Nephron progenitor cell (in vitro differentiated cells): ENCODE measurements at places on chromosomes 13 and 19.

DNA sequence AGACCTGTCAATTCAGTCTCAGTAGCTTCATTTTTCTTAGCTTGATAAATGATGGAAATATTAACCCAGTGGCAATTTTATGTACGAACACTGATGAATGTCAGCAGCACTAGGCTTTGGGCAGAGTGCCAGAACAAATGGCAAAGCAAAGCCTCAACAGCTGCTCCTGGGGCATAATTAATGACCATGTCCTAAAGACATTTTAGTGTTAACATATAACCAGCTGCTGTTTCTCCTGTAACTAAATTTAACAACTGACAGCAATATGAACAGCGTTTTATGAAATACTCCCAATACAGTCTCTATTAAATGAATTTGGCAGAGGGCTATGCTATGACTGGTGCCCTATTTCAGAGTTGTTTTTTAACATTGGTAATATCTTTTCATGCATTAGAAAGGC is 47.1 kb downstream of the ZNF568 start:
- no peak for DNase-seq

- peak; percentile 40 for DNase-seq
Measured at GRCh38 chr19:11142528-11143171, 12.9 kb downstream of the SPC24 start.

- DNase-seq: no peak
Measured at GRCh38 chr13:65830411-65831205, 1399.5 kb downstream of the PCDH9 start.

- DNase-seq: peak; percentile 54
Measured at GRCh38 chr19:3057275-3057714, 5.0 kb downstream of the TLE5 start.

DNA sequence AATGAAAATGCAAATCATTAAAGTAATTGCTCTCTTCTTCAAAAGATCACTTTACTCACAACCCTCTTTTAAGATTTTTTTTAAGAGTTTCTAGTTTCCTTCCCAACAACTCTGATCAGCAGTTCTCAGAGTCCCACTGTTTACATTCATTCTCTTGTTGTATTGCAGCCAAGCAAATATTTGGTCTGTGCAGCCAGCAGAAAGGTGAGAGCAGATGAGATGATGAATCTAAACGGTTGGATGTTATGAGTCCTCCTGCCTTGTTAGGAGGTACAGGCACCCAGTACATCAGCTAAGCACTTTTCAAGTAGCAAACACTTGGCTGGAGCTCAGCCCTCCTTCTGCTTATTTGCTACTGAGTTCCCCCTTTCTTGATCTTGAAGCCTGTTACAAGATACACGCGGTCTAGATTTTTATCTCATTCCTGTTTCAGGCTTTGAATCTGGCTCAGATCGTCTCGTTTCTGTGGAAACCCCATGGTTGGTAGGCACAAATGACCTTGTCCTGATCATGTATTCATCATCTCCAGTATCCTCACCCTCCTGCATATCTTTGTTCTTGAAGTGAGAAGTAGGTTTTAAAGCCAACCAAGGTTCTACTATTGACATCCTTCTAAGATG is 300.7 kb downstream of the DCT start:
- no peak for DNase-seq

DNA sequence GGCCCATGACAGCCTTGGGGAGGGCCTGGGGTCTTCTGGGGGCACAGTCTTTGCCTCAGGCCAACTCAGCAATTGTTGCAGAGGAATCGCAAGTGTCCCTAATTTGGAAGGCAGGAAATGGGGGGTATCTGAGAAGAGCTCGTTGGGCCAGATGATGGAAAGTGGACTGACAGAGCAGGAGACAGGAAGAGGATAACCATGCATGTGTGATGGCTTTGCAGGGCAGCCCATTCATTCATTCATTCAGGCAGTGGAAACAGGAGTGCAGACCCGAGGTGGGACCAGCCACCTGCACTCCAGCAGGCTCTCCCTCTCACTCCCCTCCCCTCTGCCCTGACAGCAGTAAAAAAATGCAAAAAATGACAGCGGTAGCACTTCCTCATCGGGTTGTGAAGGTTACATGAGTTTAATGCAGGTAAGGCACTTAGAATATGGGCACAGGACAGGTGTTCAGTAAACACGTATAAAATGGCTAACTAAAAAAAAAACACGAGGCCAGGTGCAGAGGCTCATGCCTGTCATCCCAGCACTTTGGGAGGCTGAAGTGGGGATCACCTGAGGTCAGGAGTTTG is 5.0 kb upstream of the TMEM147 start:
- DNase-seq: no peak

DNA sequence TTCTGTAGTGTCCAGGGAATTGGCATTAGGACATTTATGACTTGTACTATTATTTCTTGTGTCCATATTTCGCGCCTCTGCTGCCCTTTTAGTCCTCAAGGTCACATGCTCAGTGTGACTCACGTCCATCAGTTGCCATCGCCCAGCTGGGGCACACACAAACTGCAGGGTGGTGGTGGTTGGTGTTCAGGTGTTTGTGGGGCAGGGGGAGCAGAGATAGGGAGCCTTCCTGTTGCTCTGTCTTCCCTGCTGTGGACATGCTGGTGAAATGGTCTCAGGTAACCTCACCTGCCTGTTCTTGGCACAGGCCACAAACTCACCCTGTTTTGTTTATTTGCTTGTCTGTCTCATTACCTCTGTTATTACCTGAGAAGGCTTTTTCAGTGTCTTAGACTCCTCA is 22.4 kb downstream of the PRR12 start:
- DNase-seq: no peak

GRCh38 chr13:42569576-42570344 is 4.2 kb upstream of the TNFSF11 start:
- no peak for DNase-seq

DNA sequence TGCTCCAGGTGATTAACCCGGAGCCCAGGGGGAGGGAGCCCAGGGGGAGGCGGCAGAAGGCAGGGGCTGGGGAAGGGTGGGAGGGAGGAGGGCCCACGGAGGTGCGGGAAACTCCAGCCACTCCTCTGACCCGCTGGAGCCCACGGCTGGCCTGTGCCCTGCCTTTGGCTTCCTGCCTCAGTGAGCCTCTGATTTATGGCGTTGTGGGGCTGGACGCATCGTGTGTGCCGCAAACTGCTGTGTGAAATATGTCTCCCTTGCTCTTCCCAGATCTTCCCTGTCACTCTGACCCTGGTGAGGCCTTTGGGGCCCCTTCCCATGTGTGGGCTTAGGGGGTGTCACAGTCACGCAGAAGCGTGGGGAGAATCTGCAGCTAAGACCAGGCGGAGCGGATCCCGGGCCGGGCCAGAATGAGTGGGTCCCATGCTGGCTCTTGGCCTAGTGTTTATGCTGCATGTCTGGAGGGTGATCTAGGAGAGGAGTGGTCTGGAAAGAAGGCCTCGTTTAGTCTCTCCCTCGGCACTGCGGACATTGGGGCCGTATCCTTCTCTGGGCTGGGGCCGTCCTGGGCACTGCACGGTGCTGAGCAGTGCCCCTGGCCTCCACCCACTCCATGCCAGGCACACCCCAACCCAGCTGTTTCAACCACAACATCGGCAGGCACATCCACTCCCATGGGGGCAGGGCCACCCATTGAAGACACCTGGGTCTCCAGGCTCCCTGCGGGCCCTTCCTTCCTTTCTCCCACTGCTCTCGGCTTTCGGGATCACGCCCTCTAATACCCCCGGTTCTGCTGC is 123.0 kb downstream of the KDM4B start:
- peak; percentile 65 for DNase-seq

- DNase-seq: no peak
Measured at GRCh38 chr13:27035892-27036235, 135.7 kb downstream of the USP12 start.

DNA sequence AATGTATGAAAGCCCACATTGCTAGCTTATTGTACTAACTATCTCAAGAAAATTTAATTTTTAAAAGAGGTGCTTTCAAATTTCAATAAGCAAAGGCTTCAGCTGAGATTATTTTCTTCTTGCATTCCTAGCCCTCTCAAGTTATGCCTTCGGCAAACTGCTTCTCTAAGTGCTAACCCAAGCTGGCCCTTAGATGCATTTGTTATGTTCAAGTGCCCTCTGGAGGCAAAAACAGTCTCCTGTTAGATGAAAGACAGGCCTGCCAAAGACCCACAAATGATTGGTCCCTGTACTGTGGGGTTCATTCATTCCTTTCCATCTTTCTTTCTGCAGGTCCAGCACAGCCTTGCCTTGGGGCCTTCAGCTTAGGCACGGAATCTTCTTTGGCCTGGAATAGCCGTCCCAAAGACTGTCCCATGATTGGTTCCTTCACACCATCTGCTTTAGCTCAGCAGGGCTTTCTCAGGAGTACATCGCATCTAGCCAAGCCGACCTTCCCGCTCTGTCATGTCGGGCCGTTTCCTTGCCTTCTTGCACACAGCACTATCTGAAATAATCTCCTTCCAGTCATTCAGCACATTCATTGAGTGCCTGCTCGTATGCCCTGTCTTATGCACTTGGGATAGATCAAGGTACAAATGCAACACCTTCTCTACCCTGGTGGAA is 26.4 kb upstream of the TPTE2 start:
- no peak for DNase-seq
